ENCODE measurements at places on chromosomes 7 and 10.

GRCh38 chr10:118963933-118964332 is 65.6 kb upstream of the NANOS1 start:
- no peak for DNase-seq

DNA sequence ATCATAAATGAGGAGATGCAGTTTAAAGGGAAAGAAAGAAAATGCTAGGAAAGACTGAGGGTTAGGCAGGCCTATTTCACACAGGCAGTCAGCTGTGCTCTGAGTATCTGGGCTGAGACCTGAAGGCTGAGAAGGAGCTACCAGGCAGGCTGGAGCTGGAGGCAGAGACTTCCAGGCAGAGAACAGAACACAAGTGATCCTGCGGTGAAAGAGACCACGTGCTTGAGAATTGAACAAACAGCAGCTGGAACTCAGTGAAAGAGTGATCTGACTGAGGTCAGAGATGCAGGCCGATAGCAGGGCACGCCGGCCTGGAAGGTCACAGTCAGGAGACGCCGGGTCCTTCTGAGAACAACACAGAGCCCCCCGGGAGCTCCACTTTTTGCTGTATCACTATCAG is 147.8 kb downstream of the ADAM12 start:
- no peak for DNase-seq

GRCh38 chr10:100289641-100290040 is 3.2 kb upstream of the BLOC1S2 start:
- DNase-seq: no peak

- no peak for DNase-seq
Measured at GRCh38 chr7:41771717-41772116, 68.8 kb upstream of the INHBA start.

DNA sequence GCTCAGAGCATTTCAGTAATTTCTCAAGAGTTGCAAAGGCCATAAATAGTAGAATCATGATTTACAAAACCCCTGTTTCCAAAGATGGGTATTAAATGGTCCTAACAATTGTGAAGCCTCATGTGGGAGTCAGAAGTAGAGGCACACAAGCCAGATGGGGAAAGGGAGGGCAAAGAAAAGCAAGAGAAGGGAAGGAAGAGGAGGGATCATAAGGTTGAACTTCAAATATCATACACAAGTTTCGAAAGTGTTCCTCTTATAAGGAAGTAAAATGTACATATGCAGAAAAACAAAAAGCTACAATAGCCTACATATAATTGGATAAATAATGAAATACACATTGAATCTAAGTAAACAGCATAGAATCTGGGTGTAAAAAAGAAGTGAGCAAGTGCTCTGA is 6.0 kb downstream of the LIPN start:
- DNase-seq: no peak

Measured in right cardiac atrium (tissue), 5 donors.